IMR-90 (cell line): ENCODE measurements at places on chromosomes 2 and 18. TPM values are rescaled to one million over a fixed set of nuclear protein-coding genes. Genes with fewer than 3 reads are reported as not detected.
A peak's percentile ranks its signal among the peaks of the same experiment; 100 is the strongest.

DNA sequence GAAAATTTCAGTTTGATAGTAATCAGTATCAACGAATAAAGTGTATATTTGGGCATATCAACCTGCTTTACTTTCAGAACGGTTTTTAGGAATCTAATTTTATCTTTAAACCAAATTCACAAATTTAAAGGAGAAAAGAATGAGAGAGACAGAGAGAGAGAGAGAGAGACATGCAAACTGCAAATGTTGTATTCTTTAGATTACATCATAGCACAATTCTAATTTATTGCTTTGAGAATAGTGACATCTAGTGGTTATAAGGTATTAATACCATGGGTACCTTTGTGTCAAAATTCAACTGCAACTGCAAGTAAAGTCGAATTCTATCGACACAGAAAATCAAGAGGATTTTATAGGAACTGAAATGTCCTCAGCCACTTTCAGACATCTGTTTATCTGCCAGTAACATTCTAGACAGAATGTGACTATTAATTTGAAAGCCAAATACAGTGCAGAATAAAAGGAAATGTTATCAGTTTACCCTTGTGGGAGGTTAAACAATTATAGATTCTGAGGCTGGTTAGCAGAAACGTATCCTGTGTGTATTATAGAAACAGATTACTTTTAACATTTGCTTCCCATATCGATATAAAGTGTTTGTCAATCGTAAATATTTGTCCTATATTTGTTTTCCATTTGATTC, 529.8 kb upstream of the VRK2 start:
- DNase-seq = peak; percentile 47

GRCh38 chr2:203631068-203631757, 75.2 kb upstream of the CD28 start:
- DNase-seq = no peak

- no peak for DNase-seq
Observed at GRCh38 chr2:186384226-186384625, 101.8 kb upstream of the ZC3H15 start.

GRCh38 chr2:94995553-94996304, 29.8 kb upstream of the MAL start:
- no peak for DNase-seq

The TFCP2L1 gene
- total RNA-seq = not detected in 2 replicates

The SMYD1 gene
- not detected in 2 replicates for total RNA-seq

The SIX2 gene
- not detected in 2 replicates for total RNA-seq

- DNase-seq = no peak
Observed at GRCh38 chr2:240162939-240163714, 22.7 kb upstream of the OTOS start.

The IL36G gene
- not detected in 2 replicates for total RNA-seq

The TMEM182 gene
- total RNA-seq = 1.3 and 1.4 TPM in 2 replicates

DNA sequence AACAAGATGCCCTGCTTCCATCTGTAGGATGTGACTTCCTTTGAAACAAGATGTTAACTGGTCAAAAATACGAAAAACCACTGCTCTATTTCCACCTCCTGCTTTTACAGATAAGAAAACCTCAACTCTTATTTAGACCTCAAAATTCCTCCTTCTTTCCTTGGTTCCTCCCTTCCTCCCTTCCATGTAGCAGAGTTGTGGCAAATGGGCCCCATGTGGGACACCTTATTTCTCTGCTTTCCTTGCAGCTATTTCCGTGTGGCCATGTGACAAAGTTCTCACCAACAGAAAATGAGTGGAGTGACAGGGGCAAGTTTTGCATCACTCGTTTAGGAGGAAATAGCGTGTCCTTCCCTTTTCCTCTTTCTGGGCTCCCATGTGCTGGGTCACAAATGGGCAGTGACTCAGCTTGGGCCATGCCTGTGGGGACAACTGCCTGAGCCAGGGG, 69.4 kb upstream of the SMAD2 start:
- DNase-seq = no peak

- no peak for DNase-seq
Observed at GRCh38 chr2:144261966-144262365, 258.0 kb downstream of the ZEB2 start.

- DNase-seq = no peak
Observed at GRCh38 chr18:5771343-5771742, 124.0 kb downstream of the TMEM200C start.

DNA sequence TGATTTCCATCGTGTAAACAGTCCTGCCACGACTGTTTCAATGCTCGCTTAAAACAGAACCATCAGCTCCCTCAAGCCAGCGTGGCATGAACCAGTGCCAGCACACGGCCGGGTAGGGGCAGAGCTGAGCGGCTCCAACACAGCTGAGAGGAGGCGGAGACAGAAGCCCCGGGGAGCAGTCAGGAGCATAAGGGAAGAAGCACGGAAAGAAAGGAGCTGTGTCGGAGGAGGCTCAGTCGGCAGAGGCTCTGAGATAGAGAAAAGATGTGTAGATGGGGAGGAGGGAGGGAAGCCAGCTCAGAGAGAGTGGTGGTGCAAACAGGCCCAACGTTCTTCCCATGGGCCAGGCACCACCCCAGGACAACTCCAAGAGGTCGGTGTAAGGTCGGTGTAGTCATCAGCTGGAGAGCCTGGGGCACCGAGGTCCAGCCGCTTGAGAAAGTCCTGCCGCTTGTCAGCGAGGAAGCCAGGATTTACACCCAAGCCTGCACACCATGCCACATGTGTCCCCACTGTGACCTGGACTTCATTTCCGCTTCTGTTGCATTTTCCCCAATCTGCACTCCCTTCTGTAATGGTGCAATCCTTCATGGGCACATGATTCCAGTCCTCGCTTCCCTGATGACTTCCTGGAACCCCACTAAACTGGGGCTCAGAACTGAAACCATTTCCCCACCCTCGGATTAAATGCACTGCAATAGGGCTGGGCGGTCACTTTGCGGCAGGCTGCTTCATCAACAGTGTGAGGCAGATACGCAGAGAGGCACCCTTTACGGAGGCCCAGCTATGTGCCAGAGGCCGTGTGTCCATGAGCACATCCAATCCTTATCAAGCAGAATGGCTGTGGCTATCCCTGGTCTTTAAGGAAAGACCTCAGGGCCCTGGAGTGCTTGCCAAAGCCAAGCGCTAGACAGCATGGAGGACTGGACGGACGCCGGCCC, 43.5 kb downstream of the CYP27C1 start:
- DNase-seq = peak; percentile 32

DNA sequence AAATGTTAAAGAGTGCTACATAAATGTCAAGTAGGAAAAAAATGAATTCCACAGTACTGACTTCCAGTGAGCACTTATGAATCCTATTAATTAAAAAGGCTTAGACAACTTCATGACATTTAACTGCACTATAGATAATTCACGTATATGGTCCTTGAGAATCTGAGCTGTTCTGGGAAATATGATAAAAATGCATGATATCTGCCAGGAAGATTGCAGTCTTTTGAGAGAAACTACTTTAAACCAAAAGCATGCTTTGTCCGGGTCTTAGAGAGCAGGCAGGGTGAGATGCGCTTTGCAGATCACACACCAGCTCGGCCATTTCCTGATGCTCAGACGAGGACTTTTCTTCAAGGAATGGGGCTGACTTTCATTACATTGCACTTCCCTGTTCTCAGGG, 42.6 kb downstream of the CMPK2 start:
- DNase-seq = peak; percentile 61

GRCh38 chr2:144520756-144521487, 1.0 kb upstream of the ZEB2 start:
- DNase-seq = peak; percentile 62

The ARPC2 gene
- total RNA-seq = 635 and 696 TPM in 2 replicates

DNA sequence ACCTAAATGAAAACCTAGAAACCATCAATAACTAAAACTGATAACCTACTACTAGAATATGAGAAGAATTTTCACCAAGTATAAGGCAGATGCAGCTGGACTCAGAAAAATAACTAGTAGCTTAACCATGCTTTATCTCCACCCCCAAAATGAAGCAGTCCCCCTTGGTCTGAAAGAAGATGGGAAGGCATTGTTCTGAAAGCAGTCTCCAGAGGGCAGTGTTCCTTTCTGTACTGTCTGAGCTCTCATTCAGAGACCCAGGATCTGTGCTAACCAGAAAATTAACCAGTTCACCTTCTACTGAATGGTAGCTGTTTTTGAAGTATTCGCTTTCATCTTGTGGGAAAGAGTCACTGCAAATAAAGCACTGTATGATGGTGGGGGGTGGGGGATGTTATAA, 273.0 kb downstream of the PDE11A start:
- peak; percentile 12 for DNase-seq

- no peak for DNase-seq
Observed at GRCh38 chr2:3142210-3142609, 235.4 kb downstream of the EIPR1 start.

The KHK gene
- total RNA-seq = 0.56 and 0.72 TPM in 2 replicates

GRCh38 chr2:197075754-197076337, 149.3 kb upstream of the PGAP1 start:
- no peak for DNase-seq
